ENCODE measurements at places on chromosomes 6 and 20.

GRCh38 chr6:100336876-100337275 is 127.8 kb downstream of the SIM1 start:
- DNase-seq = no peak

DNA sequence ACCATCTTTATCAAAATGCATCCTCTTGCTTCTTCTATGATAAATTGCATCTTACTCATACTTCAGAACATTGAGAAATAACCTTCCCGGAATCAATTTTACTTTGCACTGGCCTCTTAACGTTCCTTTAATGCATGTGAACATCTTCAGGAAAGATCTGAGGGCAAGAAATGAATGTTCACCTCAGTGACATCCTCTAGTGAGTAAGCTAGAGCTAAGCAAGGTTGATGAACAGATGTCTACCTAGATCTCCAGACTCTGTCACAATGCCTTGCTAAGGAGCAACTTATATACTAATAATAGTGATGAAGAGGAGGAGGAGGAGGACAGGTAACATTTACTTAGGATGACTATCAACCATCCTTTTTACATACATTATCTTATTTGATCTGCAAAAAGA is 16.8 kb upstream of the HINT3 start:
- no peak for DNase-seq

DNA sequence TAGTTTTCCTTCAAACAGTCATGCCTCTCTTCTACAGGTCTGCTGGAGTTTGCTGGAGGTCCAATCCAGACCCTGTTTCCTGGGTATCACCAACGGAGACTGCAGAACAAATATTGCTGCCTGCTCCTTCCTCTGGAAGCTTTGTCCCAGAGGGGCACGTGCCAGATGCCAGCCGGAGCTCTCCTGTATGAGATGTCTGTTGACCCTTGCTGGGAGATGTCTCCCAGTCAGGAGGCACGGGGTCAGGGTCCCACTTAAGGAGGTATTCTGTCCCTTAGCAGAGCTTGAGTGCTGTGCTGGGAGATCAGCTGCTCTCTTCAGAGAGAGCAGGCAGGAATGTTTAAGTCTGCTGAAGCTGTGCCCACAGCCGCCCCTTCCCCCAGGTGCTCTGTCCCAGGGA is 666.9 kb downstream of the FRK start:
- no peak for DNase-seq

DNA sequence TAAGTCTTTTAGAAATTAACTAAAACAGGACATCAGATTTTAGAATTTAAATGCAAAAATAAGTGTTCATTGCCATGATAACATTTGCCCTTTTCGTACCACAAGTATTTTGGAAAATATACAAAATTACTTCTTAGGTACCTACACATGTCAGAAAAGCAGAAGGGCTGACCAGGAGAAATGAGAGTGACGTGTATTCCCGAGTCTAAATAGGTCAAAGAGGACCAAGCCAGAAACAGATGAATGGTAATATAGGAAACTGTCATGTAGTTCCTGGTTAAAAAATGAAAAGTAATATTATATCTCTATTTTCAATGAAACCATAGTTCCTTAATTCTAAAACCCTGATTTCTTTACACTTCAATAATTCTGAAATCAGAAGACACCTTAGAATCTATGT is 126.2 kb downstream of the IPCEF1 start:
- no peak for DNase-seq

DNA sequence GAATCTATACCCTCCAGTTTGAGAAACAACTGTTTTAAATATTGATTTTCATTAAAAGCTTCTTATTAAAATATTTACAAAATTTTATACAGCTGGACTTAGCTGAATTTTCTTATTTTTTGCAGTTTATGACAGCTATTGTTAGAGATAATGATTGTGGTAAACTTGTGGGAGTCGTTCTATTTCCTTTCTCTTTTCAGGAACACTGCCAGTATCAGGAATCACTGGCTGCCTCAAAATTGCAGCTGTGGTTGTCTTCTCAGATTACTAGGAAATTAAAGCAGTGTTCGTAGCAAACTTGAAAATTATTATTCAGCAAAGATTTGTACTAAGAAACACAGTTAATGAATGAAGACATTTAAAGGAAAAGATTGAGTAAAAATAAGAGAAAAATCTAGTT is 311.0 kb downstream of the CENPW start:
- no peak for DNase-seq

- DNase-seq = no peak
Measured at GRCh38 chr6:136696238-136696637, 96.0 kb downstream of the MAP3K5 start.

DNA sequence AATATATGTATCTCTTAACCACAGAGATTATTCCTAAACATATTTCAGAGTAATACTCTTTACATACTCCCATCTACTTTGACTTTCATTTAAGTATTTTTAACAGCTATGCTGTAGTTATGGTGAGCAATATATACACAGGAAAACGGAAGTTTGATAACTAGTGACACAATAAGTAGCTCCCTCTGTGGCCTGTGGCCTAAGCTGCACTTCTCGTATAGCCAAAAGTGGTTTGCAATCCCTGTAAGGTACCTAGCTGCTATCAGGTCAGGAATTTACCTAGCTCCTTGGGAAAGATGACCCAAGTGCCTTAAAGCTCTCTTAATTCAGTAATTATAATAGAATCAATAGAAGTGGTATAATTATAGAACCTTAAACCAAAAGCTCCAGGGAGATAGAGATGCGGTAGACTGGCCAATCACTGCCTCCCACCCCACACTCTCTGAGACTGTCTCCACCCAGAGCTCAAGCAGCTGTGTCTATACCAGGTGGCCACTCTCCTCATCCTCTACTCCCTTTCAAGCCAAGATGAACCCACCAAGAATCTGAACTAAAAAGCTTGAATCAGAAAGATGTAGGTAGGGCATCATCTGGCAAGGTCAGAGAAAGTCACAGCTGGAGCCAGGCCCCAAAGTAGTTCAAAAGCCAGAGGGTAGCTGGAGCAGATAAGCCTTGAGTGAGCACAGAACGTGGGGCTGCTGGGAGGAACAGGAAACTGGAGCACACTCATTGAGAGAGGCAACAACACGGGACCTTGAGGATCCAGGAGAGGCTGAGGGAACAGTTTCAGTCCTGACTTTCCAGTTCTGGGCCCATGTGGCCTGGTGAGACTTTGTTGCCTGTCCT is 84.9 kb upstream of the ASF1A start:
- DNase-seq = no peak

DNA sequence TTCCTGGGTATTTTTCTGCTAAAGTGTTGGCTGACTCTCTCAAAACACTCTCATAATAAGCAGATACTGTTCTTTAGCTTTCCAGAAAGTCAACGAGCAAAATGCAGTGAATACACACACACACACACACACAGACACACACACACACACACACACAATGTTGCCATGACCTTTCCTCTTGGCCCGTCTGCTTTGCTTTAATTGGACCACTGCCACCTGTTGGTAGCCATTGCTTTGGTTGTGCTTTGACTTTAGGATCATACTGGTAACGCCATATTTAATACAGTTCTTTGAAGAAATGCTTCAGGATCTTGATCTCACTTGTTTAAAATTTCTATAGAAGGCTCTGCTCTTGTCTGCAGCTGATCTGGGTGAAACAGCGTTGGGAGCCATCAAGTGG is 4.4 kb downstream of the FIG4 start:
- no peak for DNase-seq

GRCh38 chr6:116371120-116371917 is 572 bp downstream of the DSE start:
- DNase-seq = peak; percentile 16

DNA sequence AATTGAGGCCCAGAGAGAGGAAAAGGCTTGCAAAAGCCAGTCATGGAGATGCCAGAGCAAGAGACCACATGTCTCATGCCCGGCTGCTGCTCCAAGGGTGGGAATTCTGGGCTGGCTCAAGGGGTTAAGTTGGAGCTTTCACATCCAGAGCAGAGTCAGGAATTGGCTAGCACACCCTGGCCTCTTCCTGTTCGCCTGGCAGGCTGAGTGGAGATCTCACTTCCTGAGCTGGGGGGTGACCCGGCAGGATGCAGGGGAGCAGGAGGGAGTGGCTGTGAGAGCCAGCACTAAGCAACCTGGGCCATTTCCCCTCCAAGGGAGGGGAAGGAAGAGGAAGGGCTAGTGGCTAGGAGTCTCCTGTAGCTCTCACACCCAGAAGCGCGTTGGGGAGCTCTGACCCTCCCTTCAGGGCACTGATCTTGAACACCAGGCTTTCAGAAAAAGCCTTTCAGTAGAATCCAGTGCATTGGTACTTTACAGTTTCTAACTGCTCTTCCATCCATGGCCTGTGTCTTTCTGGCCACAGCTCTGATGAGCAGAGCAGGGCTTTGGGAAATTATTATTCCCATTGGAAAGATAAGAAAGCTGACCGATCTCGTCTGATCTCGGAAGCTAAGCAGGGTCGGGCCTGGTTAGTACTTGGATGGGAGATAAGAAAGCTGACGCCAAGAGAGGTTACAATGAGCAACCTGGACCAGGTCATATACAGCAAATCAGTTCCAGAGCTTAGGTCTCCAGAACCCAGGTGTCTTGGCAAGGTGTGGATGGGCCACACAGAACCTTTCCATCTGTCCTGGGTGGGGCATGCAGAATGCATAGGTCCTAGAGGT is 2.2 kb upstream of the CCM2L start:
- DNase-seq = no peak

GRCh38 chr6:167441715-167442206 is 116.9 kb downstream of the TTLL2 start:
- no peak for DNase-seq

- DNase-seq = no peak
Measured at GRCh38 chr6:13614126-13614925, 809 bp upstream of the NOL7 start.

GRCh38 chr6:16722630-16723029 is 38.6 kb downstream of the ATXN1 start:
- DNase-seq = no peak

DNA sequence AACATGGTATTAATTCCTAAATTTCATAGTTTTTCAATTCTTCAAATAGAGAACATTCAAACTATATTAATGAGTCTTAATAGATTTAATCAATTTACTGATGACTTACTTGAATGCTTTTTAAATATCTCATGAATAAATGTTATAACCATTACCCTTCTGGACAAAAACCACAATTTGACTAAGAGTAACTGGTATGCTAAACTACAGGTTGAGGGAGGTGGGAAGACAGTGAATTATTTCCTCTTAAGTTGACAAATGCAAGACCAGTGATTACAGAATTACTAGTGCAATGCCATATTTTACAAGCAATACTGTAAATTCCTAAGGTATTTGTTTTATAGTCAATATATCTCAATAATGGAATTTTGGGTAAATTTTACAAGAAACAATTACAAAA is 65.1 kb downstream of the REV3L start:
- no peak for DNase-seq

GRCh38 chr20:61855286-61855685 is 210.4 kb downstream of the TAF4 start:
- DNase-seq = no peak

GRCh38 chr6:21713481-21713880 is 119.9 kb downstream of the SOX4 start:
- no peak for DNase-seq

DNA sequence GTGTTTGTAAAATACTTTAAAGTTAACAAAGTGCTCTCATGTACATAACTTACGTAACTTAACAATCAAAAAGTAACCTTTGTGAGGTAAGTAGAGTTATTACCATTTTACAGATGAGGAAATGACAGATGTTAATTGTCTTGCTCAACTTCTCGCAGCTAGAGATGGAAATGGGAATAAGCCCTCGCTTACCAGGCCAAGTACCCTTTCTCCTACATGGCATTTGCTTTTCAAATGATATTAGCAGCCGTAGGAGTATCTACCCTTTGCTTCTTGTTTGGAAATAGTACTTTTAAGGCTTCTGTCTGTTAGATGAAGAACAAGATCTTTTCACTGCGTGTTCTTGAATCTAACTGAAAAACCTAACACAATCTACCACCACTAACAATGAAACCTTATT is 15.5 kb downstream of the STX11 start:
- no peak for DNase-seq

- no peak for DNase-seq
Measured at GRCh38 chr6:37696220-37696840, 1.4 kb downstream of the MDGA1 start.

GRCh38 chr6:170095273-170095981 is 195.5 kb downstream of the DLL1 start:
- DNase-seq = no peak

DNA sequence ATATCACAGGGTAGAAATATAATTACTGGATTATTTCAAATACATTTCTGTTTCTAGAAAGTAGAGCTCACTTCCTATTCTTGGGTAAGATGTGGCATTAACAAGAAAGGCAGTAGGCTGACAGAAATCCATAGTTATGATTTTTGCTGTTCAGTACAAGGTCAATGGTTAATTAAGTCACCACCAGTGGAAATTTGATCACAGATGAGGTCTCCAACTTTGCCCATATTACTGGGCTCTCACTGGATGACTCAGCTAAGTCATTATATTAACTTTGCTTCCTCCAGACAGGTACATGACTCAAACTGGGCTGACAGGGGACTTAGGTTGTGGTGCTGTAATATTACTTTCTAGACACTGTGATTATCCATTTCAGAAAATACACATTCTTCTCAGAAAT is 212.4 kb downstream of the GRIK2 start:
- DNase-seq = no peak

GRCh38 chr20:20276811-20277530 is 90.9 kb upstream of the INSM1 start:
- DNase-seq = no peak

GRCh38 chr6:170523256-170524171 is 29.6 kb downstream of the PSMB1 start:
- no peak for DNase-seq

DNA sequence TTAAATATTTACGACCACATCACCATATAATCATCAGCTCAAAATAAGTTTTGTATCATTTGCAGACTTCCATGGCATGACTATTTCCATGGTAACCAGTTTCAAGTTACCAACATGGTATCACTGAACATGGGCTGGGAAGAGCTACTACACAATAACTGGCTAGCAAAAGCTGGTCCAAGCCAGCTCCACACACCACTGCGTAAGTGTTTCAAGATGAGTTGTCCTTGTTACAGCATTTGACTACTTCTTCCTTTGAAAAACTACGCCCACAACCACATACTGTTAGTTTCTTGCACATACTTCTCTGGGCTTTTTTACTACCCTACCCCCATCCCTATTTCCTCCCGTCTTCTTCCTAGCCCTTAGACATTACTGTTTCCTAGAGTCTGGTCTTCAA is 8.5 kb downstream of the CD164 start:
- DNase-seq = no peak

GRCh38 chr20:16261733-16262273 is 311.4 kb downstream of the KIF16B start:
- no peak for DNase-seq

GRCh38 chr6:122676146-122676545 is 65.9 kb downstream of the PKIB start:
- no peak for DNase-seq

GRCh38 chr6:41536795-41537758 is 9.1 kb upstream of the FOXP4 start:
- DNase-seq = no peak

- DNase-seq = no peak
Measured at GRCh38 chr6:2426561-2427340, 181.3 kb upstream of the GMDS start.

- no peak for DNase-seq
Measured at GRCh38 chr6:34679552-34680253, 16.9 kb downstream of the ILRUN start.

GRCh38 chr6:138873191-138873590 is 77.3 kb downstream of the ECT2L start:
- DNase-seq = no peak

GRCh38 chr6:135637701-135638100 is 140.2 kb upstream of the AHI1 start:
- DNase-seq = no peak

GRCh38 chr6:81382852-81383251 is 369.6 kb downstream of the TENT5A start:
- DNase-seq = no peak

- DNase-seq = no peak
Measured at GRCh38 chr6:17059850-17060249, 42.0 kb upstream of the STMND1 start.

All from nucleus accumbens (tissue), 56 donors.